ENCODE measurements at places on chromosomes 6 and 20.

DNA sequence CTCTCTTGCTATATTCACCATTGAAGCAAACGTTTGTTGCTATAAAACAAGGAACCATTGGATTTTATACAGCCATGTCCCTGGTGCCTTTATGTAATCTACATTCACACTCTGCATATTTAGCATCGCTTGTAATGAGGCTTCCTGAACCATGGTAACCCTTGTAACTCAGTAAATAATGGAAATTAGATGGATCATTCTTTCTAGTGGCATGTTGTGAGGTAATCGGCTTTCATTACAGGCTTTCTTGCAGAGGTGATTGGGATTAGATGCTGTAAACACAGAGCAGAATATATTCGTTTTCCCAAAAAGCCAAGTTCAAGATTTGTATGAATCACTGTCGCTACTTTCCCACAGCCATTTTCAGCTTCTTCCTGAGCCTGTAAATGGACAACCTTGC is 36.1 kb downstream of the SMPDL3A start:
- DNase-seq = no peak

GRCh38 chr6:149242883-149243282 is 74.6 kb upstream of the TAB2 start:
- no peak for DNase-seq

DNA sequence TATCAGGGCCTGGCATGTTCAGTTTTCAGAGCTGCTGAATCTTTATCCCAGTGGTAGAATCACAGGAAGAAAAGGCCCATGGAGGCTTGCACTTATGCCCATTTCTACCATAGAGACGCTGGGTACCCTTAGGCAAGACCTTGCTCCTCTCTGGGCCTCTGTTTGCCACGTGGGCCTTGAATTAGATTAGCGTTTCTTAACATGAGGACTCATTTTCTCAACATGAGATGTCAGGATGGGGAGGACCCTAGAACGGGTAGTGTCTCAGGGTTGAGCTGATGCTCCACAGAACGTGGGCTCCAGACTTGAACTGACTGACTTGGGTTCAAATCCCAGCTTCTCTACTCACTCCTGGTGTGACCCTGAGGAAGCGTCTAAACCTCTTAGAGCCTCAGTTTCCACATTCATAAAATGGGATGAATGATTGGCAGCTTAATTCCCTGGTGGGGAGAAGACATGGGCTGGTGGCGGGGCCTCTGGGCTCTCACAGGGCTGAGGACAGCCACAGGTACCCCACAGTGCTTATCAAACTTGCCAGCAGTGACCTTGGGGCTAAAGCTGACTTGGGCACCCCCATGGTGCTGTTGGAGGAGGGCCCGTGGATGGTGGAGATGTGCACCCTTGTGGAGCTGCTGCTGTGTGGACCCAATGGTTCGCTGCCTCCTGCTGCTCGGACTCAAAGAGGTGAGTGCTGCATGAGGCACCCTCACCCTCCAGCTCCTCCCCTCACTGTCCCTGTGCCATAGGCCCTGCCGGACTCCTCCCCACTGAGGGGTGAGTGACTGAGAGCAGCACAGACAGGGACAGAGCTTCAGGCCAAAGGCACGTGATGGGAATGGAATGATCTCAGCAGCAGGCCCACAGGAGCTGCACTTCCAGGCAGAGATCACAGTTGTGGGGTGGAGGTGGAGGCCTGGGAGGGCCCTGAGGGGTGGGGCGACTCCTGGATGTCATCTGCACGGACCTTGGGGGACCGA is 28.2 kb downstream of the SUN5 start:
- DNase-seq = no peak

DNA sequence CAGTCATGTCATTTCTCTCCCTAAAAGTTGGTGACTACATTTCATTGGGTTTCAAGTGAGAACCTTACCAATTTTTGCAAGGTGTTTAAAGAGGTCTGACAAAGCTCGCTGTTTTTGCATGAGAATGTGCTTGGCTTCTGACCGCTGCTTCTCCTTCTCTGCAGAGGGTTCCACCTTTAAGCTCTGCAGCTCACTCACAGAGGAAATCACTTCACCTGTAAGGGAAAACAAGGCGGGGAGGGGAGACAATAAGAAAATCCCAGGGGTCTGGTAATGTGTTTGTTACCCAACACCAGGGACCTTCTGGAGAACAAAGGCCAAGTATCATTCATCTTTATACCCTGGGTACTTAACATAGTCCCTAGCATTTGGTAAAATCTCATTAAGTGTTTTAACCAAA is 40.0 kb upstream of the LYRM2 start:
- DNase-seq = no peak
